GM06990 (cell line): ENCODE measurements at places on chromosomes 5 and 9.

- DNase-seq: no peak
These were observed 37.6 kb downstream of the EHMT1 start for GRCh38 chr9:137656416-137656815.

- peak; percentile 30 for DNase-seq
These were observed 1.5 kb downstream of the PIP5K1B start for GRCh38 chr9:68706363-68707201.

GRCh38 chr5:1122511-1123294 is 10.8 kb upstream of the SLC12A7 start:
- DNase-seq: no peak

DNA sequence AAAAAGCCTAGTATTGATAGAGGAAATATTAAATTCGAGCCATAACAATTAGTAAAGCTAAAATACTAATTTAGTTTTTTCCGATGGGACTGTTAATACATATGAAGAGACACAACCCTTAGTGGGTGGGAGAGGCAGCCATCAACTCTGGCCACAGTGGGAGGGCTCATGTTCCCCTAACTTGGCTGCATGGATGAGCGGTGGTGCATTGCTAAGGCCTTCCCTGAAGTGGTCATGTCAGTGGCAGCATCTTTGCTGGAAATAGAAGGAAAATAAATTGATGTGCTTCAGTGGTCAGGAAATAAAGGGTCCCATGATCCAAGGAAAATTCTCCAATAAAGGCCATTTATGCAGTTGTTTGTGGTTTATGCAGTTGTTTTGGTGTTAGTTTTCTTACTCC is 33.9 kb upstream of the F2RL2 start:
- DNase-seq: no peak

DNA sequence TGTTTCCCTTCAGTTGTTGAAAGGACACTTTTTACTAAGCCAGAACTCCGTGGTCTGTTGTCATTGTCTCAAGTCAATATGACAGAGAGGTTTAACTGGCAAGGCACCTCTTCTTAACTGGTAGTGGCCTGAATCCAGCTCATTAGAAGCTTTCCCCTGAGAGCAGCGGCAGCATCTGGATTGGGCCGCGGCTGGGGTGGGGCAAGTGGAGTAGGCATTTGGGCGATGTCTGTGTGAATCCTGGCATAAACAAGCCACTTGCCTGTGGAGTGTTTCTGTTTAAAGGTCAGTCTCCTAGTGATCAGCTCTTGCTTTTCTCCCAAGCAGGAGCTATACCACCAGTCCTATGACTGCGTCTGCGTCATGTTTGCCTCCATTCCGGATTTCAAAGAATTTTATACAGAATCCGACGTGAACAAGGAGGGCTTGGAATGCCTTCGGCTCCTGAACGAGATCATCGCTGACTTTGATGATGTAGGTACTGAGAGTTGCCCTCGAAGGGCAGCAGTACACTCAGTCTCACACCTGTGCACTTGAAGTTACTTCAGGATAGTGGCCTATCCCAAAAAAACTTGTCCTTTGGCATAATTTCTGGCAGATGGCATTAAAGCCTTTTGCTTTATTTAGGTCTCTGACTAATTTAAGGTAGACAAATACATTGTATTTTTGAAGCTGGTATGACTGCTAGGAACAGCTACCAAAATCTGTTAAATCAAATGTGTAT is 48.9 kb downstream of the CFAP90 start:
- DNase-seq: no peak

DNA sequence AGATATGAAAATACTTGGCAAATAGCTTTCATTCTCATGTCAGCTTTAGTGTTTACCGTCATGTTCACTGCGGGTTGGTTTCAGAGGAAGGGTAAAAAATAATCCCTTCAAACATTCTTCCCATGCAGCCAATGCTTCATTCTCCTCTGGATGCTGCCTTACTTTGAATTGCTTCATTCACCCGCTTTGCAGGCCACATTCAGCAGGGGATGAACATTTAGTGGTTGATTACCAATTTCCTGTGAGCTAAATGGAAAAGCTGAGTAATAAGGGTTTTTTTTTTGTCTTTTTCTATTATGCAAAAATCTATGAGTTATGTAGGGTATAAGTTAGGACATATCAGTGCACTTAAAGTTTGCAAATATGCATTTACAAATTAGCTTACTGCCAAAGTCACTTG is 96.3 kb upstream of the MEF2C start:
- DNase-seq: peak; percentile 18

GRCh38 chr5:139960723-139961383 is 82.2 kb downstream of the NRG2 start:
- peak; percentile 45 for DNase-seq

DNA sequence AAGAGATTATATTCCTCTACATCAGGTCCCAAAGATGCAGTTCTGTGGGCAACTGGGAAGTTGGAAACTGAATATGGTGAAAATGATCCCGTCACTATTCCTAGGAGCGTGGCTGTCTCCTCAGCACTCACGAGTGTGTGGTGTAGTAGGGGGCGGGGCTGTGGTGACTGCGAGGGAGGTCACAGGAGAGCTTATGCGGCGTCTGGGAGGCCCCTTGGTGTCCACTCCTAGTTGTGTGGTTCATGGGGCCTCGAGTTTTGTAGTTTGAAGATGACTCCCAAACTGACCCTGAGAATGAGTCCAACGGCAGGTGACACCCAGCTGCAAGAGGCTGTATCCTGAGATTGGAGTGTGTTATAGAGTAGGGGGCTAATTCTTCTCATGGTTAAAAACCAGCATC is 68.2 kb downstream of the MVB12B start:
- no peak for DNase-seq

GRCh38 chr5:44622331-44622730 is 186.4 kb upstream of the MRPS30 start:
- DNase-seq: no peak

DNA sequence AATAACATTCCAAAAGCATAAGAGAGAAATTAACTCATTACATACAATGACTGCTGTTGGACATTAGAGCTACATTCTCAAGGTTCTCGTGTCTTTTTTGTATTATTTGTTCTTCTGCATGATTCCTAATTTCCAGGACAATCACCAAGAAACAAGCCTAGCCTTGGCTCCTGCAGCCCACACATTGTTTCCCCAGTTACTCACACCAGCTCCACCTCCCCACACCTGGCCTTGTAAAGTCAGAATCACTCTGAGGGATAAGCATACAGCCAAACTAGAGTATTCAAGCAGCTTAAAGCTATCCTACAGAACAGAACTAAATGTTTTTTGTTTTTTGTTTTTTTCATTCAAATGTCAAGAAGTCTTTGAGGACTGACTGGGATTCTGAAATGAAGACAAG is 189.2 kb downstream of the HINT1 start:
- DNase-seq: no peak

- no peak for DNase-seq
These were observed 222.9 kb downstream of the ARL15 start for GRCh38 chr5:54087436-54087835.

DNA sequence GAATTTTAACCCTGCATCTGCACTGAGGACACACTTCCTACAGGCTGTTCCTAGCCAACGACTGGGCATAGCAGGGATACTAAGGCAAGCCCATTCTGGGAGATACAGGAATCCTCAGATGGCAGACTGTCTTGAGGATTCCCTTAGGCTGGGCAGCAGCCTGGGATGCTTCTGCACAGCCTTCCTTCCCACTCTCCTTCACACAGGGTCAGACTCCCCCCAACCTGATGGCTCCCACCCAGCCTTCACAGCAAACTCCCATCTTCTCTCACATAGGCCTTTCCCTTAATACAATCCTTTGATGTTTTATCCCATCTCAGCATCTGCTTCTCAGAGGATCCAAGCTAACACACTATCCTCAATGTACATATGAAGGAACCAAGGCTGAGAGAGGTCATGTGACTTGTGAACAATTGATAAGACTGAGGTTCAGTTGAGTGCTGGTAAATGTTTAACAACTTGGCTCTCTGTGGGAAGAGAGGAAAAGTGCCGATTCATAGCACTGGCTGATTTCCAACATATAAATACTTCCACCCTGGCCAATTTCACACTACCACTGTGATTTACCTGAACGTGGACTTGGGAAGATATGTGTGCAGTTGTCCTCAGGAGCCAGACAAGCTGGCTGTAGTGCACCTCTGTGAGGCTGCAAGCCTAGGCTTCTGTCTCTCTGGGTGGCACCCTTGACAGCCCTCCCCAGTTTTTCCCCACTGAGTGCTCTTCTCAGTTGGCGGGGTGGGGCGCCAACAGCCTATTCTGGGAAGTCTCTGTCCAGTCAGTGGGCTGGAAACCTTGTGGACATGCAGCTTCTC is 120.2 kb upstream of the TRIM32 start:
- no peak for DNase-seq

GRCh38 chr9:87212605-87213021 is 265.3 kb upstream of the GAS1 start:
- DNase-seq: no peak

GRCh38 chr9:135804581-135805421 is 102.5 kb downstream of the CAMSAP1 start:
- DNase-seq: no peak

GRCh38 chr9:12784461-12785259 is 9.8 kb downstream of the LURAP1L start:
- peak; percentile 43 for DNase-seq

DNA sequence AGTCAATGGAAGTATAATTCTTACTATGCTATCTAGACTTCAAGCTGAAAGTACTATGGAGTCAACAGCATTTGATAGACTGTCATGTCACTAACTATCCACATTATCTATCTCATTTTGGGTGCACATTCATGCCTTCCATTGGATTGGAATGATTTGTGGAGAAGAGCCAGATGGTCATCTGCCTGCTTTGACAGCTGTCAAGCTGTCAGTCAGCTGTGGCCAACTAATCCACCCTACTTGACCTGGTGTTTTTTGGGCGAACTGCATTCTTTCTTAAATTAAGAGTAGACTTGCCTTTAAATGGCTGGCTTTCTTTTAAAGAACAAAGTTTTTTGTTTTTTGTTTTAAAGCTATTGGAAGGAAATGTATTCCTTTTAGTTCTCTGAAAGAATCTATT is 151.5 kb downstream of the DCP2 start:
- no peak for DNase-seq

DNA sequence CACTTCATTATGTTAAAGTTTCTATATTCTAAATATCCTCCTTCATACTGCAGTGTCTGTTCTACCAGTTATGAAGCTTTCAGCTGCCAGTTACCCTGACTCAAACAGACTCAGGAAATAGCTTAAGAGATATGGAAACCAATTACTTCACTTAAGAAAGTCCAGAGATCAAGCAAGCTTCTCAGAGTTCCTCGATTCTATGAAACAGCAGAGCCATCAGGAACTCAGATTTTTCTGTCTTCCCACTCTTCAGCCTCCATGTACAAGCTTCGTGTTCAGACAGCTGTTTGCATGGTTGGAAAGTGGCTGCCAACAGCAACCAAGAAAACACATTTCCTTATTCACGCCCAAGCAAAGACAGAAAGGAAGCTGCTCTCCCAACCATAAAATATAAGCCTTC is 216.1 kb downstream of the ACTL7B start:
- no peak for DNase-seq

- DNase-seq: no peak
These were observed 22.5 kb upstream of the NIPSNAP3A start for GRCh38 chr9:104725014-104725413.

GRCh38 chr9:2621722-2622460 is at the start of gene VLDLR:
VLDLR (plus strand) TSS chr9:2621787; CDS start chr9:2622190, 403 bp downstream.
- peak; percentile 39 for DNase-seq

DNA sequence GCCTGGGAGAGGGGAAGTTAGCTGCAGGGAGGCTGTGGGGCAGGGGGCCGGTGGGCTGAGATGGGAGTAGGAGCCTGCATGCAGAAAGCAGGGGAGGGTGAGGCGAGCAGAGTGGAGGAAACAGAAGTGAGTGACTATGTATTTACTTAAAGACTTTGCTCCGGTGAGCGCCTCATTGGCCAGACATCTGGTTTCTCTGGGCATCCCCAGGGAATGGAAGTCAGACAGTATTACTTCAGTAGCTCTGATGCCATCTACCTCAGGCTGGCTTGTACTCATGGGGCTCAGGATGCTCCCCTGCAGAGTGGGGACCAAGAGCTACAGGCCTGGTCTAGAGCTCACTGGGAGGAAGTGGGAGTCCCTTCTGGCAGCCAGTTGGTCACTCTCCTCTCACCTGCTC is 78.2 kb upstream of the ARAP3 start:
- DNase-seq: no peak

DNA sequence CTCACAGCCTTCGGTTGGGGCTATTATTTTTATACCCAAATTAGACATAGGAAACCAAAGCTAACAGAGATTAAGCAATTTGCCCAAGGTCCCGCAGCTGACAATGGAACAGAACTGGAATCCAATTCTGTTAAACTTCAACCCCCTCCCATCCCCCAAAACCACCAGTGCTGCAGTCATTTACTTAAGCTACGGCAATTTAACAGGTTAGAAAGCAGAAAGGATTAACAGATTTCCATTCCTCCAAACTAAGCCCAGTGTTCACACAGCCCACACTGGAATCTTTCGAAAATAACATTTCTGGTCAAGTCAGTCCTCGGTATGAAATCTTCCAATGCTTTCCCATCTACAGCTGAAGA is 1023.1 kb upstream of the DMAC1 start:
- DNase-seq: no peak

- DNase-seq: no peak
These were observed 215.8 kb downstream of the CEMIP2 start for GRCh38 chr9:71552480-71552879.

DNA sequence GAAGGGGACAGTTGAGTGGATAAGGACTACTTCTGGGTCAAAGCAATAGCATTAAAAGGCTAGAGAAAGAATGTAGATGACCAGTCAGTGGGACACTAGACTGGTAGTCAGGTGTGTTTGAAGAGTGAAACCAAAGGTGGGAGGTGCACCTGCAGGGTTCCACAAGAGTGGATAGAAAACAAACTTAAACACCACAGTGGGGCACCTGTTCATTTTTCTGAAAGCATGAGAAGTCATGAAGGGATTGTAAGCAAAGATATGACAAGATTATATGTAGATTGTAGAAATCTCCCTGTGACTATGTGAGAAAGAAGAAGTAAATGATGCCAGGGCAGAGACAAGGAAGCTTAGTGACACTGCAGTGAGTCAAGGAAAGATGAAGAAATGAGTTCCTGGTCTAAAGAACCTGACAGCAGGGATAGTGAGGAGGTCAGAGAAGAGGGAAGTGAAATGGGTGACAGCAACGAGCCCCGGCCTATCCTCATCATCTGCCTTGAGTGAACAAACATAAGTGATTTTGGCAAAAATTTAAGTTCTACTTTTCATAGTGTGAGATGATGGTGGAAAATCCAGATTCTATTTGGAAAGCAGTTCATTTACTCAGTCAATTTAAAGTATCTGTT is 296.9 kb downstream of the TLE4 start:
- no peak for DNase-seq

DNA sequence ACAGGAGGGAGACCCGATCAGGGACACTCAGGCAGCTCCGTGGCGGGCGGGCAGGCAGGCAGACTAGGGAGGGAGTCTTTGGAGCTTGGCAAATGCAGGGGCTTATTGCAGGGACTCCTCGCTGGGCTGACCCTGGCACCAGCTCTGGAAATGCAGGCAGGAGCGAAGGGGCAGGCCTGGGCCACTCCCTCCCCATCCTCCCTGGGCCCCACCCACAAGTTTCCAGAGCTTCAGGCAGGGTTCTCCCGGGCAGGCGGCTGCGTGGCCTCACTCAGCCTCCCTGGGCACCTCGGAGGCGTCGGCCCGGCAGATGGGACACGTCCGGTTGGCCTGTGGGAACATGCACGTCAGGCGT is 8.5 kb downstream of the RNF44 start:
- no peak for DNase-seq

- DNase-seq: no peak
These were observed 25.3 kb upstream of the EFNA5 start for GRCh38 chr5:107696080-107696479.

- DNase-seq: no peak
These were observed 8.0 kb downstream of the NUDT2 start for GRCh38 chr9:34337403-34337802.
